ENCODE measurements at places on chromosomes 7 and 10.

- DNase-seq = no peak
Measured at GRCh38 chr7:47211519-47211973, 370.4 kb downstream of the TNS3 start.

DNA sequence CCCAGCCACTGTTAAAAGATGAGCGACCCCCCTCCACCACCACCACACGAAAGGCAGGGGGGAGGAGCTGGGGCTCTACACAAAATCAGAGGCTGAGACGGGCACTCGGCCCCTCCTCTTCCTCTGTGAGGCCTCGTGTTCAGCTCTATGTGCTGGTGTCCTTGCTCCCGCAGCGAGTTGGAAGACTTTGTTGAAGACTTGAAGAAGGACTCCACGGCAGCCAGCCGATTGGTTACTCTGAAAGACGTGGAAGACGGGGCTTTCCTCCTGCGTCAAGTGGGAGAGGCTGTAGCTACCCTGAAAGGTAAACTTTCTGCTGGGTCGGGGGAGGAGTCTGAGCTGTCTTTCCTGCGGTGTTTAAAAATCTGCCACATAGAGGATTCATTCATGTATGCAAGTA lies 203.7 kb downstream of the ARHGAP21 start:
- DNase-seq = no peak

DNA sequence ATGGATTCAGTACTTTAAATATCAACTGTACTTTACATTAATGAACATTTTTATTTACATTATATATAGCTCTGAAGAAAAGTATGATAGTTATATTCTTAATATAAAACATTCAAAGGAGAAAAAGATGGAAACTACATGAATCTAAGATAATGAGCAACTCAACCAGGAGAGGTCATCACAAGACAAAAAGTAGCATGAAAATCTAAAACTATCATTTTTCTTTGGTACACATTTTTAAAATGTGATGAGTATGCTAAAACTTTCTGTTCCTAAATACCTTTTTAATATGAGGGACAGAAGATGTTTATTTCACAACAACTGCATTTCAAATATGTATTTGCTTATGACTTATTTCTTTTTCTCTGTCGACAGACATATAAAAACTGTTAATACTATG lies 2.4 kb downstream of the CNTNAP2 start:
- no peak for DNase-seq

GRCh38 chr7:159060440-159060839 lies 84.2 kb downstream of the VIPR2 start:
- DNase-seq = no peak

GRCh38 chr7:109462171-109462570 lies 892.5 kb downstream of the DNAJB9 start:
- no peak for DNase-seq

GRCh38 chr7:108503112-108504026 lies 22.6 kb downstream of the PNPLA8 start:
- DNase-seq = peak; percentile 81

DNA sequence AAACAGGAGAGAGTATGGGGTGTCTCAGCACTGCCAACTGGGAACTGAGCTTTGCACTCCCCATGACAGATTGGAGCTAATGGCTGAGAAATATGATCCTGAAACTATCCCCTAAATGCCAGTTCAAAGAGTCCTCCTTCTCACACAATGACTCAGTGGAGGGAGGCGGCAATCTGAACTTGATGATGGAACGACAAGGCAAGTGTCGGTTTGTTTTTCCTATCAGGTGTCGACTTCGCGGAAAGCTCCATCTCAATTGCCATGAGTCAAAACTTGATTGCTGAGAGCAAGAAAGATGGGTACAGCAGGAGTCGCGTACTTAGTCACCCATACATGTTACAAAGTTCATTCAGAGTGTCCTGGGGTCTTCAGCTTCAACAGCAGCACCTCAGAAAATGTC lies 52.5 kb downstream of the NPY start:
- no peak for DNase-seq

DNA sequence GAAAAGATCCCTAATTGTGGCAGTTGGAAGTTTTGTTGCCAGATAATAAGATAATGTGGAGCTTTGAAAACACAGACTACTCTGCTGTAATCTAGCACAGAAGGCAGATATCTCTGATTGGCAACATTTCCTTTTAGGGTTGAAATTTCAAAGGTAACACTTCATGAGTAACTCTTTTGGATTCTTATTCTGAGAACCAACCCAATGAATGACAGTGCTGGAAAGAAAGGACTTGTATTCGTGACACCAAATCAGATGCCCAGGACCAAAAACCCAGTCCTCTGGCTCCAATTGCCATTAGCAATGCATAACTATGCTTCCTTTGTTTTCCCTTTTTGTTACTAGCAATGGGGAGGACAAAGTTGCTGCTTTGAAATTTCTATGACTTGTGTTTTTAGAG lies 41.0 kb upstream of the ELMO1 start:
- DNase-seq = no peak

GRCh38 chr10:31940839-31941653 lies 12.4 kb upstream of the ARHGAP12 start:
- no peak for DNase-seq

DNA sequence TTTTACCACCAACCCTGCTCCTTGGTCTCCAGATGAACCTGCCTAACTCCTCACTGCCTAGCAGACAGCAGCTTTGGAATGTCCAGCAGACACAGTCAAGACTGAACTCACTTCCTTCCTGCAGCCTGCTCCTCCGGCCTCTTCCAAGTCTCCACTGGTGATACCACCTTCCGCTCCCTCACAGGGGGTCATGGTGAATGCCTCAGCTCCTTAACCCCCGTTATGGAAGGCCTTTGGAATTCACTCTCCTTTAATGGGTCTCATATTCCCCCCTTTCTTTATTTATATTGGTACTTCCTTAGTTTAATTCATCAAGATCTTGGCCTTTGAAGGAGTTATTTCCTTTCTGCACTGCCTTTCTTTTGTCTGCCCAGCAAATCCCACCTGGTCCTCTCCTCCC lies 44.9 kb upstream of the ZNF32 start:
- no peak for DNase-seq

- no peak for DNase-seq
Measured at GRCh38 chr7:139332697-139333359, 8.3 kb upstream of the FMC1 start.

GRCh38 chr10:82932451-82932850 lies 1057.5 kb downstream of the NRG3 start:
- no peak for DNase-seq

DNA sequence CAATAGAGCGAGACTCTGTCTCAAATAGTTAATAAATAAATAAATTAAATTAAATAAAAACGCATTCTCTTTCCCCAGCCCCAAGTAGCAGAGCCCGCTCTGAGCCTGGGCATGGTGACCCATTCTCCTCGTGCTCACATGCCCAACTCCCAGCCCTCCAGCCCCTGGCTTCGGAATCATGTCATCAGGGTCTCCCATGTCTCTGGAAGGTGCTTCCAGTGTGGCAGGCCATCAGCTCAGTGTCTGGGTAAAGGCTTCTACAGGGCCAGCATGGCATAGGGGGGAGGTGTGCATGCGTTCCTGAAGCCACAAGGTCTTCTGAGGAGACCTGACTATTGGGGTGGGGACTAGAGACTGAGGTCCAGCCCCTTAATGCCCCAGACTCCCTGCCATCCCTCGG lies 72.8 kb downstream of the ALOX5 start:
- DNase-seq = no peak

- no peak for DNase-seq
Measured at GRCh38 chr7:148545932-148546331, 44.6 kb upstream of the C7orf33 start.

DNA sequence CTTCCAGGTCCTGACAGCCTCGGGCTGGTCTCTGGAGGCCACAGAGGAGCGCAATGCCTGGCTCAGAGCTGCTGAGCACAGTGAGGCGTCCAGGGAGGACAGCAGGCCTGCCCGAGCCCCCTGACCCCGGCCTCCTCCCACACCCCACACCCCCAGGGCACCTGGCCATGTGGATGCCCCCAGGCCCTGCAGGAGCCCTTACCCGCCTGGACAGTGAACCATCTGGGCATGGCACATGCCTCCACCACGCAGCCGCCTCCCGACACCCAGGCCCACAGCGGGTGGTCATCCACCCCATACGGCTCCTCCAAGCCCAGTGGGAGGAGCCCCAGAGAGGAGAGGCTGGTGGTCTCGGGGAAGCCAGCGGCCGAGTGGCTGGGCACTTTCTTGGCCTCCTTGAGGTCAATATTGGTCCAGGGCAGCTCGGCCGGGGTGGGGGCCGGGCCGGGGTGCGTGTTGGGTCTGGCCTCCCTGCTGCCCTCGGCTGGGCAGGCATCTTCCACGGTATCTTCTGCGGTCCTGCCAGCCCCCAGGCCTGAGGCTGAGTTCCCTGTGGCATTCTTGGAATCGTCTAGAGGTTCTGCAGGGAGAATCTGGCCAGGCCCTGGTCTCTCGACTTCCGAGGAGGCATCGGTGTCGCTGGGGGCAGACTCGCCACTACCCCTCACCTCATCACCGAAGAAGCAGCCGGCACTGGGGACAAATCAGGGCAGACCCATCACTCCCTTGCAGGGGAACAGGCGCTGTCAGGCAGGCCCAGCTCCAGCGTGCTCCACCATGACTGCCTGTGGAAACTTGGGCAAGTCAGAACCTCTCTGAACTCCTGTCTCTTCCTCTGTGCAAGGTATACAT lies 18.6 kb downstream of the TECPR1 start:
- no peak for DNase-seq

DNA sequence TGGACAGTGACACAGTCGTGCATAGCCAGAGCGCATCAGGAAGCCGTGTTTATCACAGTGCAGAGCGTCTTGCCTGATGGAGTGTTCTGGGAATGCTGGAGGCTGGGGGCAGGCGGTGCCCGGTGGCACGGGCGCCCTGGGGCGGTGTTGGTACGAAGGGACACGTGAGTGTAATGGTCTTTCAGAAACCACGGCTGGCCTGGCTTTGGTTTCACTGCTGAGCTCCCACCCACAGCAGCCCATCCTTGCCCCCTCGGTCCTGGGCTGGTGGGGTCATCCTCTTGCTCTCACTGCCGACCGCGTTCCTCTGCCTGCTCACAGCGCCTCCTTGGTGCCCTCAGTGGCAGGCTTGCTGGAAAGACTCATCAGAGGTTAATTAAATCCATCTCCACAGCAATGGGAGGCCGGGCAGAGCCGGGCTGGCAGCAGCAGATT lies 50.6 kb downstream of the NKX6-2 start:
- DNase-seq = no peak

- no peak for DNase-seq
Measured at GRCh38 chr7:111911166-111911961, 294.8 kb downstream of the DOCK4 start.

- DNase-seq = no peak
Measured at GRCh38 chr10:30371954-30372353, 22.9 kb upstream of the MTPAP start.

GRCh38 chr7:35823440-35823839 lies 22.6 kb downstream of the SEPTIN7 start:
- no peak for DNase-seq
